Aorta (tissue), 5 donors: ENCODE measurements at places on chromosomes 6 and 20. TPM values are rescaled to one million over a fixed set of nuclear protein-coding genes. Genes with fewer than 3 reads are reported as not detected.
A peak's percentile ranks its signal among the peaks of the same experiment; 100 is the strongest.

DNA sequence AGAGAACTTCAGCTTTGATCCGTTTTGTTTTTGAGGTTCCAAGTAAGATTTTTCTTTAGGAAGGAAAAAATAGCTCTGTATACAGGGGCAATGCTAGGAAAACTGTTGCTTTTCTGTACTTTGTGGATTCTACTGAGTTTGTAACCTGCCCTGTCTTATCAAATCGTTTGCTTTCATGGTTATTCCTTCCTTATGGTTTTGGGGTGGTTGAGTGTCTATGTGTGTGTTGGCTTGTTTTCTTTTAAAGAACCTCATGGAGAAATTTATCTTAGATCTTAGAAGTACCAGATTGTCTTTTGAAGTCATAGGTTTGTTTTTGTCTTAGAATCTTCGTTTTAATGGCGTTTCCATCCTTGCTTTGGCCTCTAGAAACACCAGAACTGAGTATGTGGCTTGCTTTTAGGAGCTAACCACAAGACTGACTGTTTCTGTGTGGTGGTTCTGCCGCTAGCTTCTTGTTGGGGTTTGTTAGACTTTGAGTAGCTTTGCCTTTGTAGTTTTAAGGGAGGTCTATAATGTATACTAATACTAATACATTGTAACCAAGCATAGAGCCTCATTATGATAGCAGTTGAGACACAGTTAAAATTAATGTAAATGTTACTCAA is 86.8 kb downstream of the RPP40 start:
- DNase-seq: no peak

DNA sequence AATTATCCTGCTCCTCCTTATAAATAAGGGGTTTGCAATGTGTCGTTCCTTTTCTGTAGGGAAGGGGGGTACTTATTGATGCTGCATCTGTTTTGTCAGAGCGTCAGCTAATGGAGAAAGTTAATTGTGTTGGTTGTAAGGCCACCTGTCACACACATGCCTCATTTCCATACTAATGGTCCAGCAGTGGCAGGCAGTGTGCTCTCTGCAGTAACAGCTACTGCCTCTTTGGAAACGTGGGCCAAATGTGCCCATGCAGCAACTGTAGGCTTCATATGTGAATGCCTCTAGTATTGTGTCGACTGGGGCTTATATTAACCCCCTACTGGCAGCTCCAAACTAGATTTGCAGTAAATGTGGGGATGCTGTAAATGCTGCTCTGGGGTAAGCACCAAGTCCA is 56.3 kb upstream of the OLIG3 start:
- DNase-seq: no peak

- no peak for DNase-seq
Observed at GRCh38 chr20:31678389-31679356, 41.0 kb downstream of the COX4I2 start.

- DNase-seq: no peak
Observed at GRCh38 chr20:34524426-34524825, 8.2 kb downstream of the DYNLRB1 start.

GRCh38 chr20:32772046-32772445 is 9.9 kb downstream of the DNMT3B start:
- DNase-seq: no peak

DNA sequence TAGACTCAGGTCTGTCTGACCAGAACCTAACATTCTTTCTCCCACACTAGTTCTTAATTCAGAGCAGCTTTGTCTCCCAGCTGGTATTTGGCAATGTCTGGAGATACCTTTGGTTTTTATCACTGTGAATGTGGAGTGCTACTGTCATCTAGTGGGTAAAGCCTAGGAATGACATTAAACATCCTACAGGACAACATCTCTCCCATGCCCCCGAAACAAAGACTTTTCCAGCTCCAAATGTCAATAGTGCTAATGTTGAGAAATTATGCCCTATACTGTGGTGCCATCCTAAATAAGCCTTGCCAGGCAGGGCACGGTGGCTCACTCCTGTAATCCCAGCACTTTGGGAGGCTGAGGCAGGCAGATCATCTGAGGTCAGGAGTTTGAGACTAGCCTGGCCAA is 4.2 kb upstream of the TTPAL start:
- DNase-seq: no peak

DNA sequence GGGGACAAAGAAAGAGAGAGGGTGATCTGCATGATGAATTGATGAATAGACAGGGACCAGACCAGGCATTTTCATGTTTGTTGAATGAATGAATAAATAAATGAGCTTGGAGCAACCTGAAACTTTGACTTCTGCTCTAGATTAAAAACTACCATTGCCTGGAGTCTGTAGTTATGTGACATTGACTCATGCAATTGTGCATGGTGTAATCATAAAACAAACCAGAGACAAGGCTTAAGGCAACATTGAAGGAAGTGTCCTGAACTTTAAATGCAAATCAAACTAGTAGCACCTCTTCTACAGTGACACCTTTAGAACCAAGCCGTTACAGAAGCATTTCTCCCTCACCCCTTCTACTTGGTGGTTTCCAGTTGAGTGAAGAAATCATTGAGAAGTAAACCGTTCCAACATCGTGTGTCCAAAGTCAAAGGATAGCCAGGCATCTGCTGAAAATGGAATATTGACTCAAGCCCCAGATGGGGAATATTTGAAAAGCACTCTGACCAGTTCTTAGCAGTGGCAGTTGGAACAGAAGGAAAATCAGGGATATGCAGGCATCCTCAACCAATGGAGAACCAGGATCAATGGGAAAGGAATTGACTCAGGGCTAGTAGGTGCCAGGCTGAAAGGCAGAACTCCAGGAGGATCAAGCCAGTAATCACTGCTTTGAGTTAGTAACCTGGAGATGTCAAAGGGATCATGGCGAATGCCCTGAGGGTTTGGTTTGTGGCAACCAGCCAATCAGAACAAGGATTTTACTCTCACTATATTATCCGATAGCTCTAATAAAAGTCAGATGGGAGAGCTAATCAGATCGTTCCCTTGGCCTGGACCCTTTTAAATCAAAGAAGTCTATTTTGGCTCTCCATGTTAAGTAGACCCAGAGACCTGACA is 171.2 kb upstream of the TSHZ2 start:
- no peak for DNase-seq

DNA sequence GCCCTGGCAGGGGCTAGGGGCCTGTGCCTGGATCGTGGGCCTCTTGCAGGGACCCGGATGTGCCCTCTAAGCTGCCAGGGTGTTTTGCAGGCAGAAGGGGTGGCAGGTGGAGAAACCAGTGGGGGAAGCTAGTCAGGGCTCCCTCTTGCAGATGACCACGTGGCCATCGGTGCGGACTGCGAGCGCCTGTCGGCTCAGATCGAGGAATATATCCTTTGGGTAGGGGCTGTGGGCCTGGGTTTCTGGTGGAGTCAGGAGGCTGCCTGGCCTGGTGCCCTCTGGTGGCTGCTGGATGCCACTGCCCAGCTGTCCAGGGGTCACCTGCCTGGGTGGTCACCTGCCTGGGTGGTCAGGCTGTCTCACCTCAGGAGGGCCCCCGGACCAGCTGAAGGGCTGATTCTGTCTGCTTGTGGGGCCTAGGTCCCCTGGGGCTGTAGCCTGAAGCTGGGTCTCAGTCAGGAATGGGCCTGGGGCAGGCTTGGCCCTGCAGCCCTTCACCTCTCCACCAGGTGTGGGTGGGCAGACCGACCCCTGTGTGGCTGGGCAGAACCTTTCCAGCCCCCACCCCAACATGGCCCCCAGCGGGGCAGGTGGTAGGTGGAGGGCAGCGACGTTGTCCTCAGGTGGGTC is 6.7 kb downstream of the TCEA2 start:
- DNase-seq: no peak

- no peak for DNase-seq
Observed at GRCh38 chr20:63544241-63544957, 3.1 kb downstream of the SRMS start.

DNA sequence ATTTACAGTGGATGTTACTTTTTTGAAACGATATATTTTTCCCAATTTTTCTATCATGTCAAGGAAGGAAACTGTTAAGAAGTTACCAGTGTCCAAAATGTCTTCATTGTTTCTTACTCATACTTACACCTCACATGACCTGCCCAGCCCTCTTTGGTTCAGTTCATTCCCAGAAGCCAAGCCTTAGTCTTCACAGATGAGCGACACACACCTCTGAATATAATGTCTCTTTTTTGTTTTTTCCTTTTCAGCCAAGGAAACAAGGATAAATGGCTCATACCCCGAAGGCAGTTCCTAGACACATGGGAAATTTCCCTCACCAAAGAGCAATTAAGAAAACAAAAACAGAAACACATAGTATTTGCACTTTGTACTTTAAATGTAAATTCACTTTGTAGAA is 225.2 kb downstream of the SMOC2 start:
- no peak for DNase-seq

GRCh38 chr6:74607468-74607867 is 598.4 kb downstream of the COL12A1 start:
- no peak for DNase-seq

- no peak for DNase-seq
Observed at GRCh38 chr6:3333263-3333662, 74.5 kb downstream of the PSMG4 start.

GRCh38 chr20:60261333-60261732 is 303.1 kb downstream of the CDH26 start:
- no peak for DNase-seq

DNA sequence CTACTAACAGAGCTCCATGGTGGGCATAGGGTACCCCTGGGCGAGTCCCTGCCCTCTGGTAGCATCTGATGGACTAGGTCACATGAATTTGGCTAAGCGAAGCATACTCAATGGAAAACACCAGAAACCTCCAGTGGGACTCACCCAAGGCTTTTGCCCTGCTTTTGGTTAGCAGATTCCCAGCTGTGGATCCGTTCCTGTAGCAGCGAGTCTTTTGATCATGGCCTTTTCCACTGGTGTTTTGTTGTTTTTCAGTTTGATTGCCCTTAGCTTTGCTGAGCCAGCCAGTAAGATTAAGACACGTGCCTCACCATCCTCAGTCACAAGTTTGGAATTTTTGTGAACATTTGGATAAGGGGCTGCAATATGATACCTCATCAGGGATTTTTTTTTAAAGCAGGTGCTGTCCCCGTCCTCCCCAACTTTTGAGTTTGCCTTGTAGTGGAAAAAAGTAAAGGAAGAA is 8.0 kb downstream of the TNFAIP3 start:
- no peak for DNase-seq

- DNase-seq: peak; percentile 88
Observed at GRCh38 chr6:41027799-41028560, 11.0 kb downstream of the UNC5CL start.

DNA sequence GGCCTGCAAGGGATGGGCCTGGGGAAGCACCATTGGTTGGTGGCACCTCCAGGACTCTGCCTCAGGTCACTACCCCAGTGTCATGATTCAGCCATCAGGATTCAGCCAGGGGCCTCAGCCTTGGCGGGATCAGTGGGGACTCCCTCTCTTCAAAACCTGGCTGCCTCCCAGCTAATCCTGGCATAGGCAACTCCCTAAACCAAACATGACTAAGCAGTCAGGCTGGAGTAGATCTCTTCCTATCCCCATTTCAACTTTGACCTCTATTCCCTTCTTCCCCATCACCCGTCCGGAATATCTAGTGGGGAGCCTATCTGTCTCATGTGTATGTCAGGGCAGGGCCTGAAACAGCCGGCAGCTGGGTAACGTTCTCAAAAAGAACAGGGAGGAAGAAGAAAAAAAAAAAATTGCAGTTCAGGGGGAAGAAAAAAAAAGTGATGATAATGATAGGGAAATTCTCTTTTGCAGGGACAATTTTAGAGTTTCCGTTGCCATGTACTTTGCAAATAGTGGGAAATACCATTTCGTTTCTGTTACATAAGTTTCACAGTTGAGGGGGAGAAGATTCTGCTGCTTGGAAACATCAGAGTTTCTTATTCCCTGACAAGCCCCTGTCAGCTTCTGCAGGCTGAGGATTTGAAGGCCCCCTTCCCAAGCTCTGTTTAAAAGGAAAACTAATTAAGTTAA is 4.1 kb upstream of the PREX1 start:
- DNase-seq: peak; percentile 84

DNA sequence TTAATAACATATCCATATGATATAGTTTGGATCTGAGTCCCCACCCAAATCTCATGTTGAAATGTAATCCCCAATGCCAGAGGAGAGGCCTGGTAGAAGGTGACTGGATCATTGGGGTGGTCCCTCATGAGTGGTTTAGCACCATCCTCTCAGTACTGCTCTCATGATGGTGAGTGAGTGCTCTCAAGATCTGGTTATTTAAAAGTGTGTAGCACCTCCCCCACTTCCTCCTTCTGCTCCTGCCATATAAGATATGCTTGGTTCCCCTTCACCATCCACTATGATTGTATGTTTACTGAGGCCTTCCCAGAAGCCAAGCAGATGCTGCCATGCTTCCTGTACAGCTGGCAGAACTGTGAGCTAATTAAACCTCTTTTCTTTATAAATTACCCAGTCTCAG is 22.9 kb downstream of the IRF4 start:
- DNase-seq: no peak

GRCh38 chr6:49530141-49530776 is 20.2 kb upstream of the C6orf141 start:
- DNase-seq: no peak

DNA sequence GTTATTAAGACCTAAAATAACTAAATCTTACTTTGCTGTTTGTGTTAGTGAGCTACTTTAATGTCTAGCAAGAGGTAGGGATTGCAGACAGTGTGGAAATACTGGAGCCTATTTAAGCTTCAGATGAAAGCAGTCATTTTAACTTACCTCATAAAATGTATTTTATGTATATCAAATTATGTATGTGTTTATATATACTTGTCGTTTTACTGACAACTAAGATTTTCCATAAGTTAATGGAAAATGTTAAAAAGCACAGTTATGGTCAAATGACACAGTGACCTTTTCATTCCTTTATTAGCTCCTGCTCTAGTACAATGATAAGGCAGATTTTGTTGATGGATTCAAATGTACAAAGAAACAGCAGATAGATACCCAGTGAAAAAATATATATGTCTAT is 34.6 kb downstream of the QKI start:
- DNase-seq: no peak

DNA sequence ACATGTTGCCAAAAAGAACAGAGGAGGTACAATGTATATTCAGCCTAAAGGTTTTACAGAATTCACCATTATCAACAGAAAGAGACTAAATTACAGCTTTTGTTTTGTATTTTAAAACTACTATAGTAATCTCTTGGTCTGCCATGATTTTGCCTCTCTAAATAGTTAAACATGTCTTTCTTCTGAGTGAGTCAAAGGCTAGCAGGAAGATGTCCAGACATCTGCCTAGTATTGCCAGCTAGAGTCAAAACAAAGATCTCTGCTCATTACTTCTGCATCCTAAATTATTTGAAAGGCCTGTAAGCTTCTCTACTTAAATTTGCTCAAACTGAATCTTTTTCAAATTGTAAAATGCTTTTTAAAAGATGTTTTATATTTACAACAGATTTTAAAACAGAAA is 8.8 kb downstream of the ASF1A start:
- DNase-seq: no peak

GRCh38 chr20:32241807-32242206 is 34.1 kb downstream of the POFUT1 start:
- no peak for DNase-seq

Gene CLIC1
- total RNA-seq: 322 TPM

Gene MAK
- 0.12 TPM for total RNA-seq

Gene ABCF1
- total RNA-seq: 41.2 TPM

Gene ZC3H12D
- 1.2 TPM for total RNA-seq

Gene WFDC2
- 2.3 TPM for total RNA-seq

Gene ENPP4
- total RNA-seq: 20.4 TPM

Gene B3GALT4
- total RNA-seq: 12.7 TPM

Gene FOXS1
- 10.0 TPM for total RNA-seq

Gene THBS2
- total RNA-seq: 1,026 TPM

Gene TFAP2C
- total RNA-seq: 0.54 TPM

Gene SNAI1
- total RNA-seq: 44.7 TPM

Gene BHLHE23
- not detected for total RNA-seq

Gene SYTL3
- 4.7 TPM for total RNA-seq

Gene RBPJL
- not detected for total RNA-seq

Gene HTR1B
- 6.6 TPM for total RNA-seq
